ENCODE measurements at places on chromosomes 11 and 22. TPM values are rescaled to one million over a fixed set of nuclear protein-coding genes. Genes with fewer than 3 reads are reported as not detected.
A peak's percentile ranks its signal among the peaks of the same experiment; 100 is the strongest.

GRCh38 chr11:60193687-60194433, 11.0 kb upstream of the MS4A6A start:
- H3K27me3 ChIP-seq = no peaks in the 10 kb centered on the region
- H3K27ac ChIP-seq = no peak overlapping the region
- DNase-seq = peak; percentile 29
- no peaks in the 10 kb centered on the region for H3K4me1 ChIP-seq
- no peaks in the 10 kb centered on the region for H3K36me3 ChIP-seq

The USH1C gene
- 9.8 TPM for total RNA-seq

DNA sequence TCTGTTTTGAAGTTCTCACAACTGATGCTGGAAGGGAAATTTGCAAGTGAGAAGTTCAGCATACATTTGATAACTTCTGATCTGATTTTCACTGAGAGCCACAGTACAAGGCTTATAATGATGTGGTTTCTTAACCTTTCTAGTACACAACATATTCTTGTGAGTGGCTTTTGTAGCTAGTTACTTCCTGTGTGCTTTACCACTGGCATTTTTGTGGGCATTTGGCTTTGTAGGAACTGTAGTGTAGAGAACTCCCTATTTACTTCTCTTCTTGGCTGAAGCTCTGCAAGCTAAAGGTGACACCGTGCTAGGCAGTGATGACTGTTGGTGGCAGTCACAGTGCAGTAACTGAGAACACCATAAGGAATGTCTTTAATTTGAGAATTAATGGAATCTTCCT, 14.9 kb downstream of the USP47 start:
- H3K27ac ChIP-seq = no peak overlapping the region
- H3K36me3 ChIP-seq = no peaks in the 10 kb centered on the region
- no peak for DNase-seq
- no peaks in the 10 kb centered on the region for H3K27me3 ChIP-seq
- no peak overlapping the region for H3K4me3 ChIP-seq

The RFPL1 gene
- total RNA-seq = not detected

The GRIK4 gene
- not detected for total RNA-seq

DNA sequence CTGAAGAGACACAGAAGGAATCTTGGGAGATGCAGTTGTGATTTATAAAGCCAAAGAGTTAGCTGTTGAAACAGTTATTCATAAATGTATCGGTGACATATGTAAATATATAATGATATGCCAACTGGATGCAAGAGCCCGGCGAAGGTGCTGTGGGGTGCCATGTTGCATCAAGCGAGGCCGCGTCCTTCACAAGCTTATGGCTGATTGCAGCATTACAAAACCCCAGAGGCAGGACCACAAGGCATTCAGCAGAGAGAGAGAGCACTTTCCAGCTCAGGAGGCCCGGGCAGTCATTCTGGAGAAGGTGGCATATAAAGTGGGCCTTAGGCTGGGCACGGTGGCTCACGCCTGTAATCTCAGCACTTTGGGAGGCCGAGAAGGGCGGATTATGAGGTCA, 65.6 kb downstream of the LARGE1 start:
- no peaks in the 10 kb centered on the region for H3K36me3 ChIP-seq
- H3K4me3 ChIP-seq = no peak overlapping the region

The IRAG1 gene
- 1.9 TPM for total RNA-seq

The MUC6 gene
- 25.5 TPM for total RNA-seq

GRCh38 chr11:61697078-61697502, 16.9 kb downstream of the DAGLA start:
- peak; percentile 83 for DNase-seq
- no peak overlapping the region for H3K4me3 ChIP-seq
- no peaks in the 10 kb centered on the region for H3K36me3 ChIP-seq
- peak overlapping the region; percentile 85 for H3K27ac ChIP-seq
- H3K27me3 ChIP-seq = no peaks in the 10 kb centered on the region

- H3K36me3 ChIP-seq = no peaks in the 10 kb centered on the region
- H3K27me3 ChIP-seq = no peaks in the 10 kb centered on the region
- H3K4me3 ChIP-seq = no peak overlapping the region
- no peak for DNase-seq
- no peak overlapping the region for H3K27ac ChIP-seq
These were observed 32.3 kb upstream of the P2RY2 start for GRCh38 chr11:73185680-73186293.

The SLC17A6 gene
- total RNA-seq = 0.12 TPM

- no peaks in the 10 kb centered on the region for H3K27me3 ChIP-seq
- peaks cover 4% of the 10 kb centered on the region for H3K36me3 ChIP-seq
These were observed 33.9 kb downstream of the ARHGAP1 start for GRCh38 chr11:46666516-46666915.

DNA sequence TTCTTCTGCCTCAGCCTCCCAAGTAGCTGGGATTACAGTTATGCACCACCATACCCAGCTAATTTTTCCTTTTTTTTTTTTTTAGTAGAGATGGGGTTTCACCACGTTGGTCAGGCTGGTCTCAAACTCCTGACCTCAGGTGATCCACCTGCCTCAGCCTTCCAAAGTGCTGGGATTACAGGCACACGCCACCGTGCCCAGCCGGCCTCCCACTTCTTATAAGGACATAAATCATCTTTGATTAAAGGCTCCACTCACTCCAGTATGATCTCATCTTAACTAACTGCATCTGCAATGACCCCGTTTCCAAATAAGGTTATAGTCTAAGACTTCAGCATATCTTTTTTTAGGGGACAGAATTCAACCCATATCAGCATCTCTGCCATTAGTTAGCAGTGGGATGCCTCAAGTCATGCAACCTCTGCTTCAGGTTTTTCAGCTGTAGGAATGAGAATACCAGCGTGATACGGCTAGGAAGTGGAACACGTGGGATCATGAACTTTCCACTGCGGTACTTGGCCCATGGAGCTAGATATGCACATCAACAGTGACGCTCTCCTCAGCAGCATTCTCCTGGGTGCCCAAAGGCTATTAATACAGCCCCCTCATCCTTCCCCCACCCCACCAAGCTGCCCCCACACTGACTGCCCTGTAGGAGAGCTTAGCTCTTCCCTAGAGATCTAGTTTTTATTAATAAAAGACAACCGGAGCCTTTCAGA, 41.4 kb downstream of the MCHR1 start:
- H3K4me1 ChIP-seq = no peaks in the 10 kb centered on the region
- no peaks in the 10 kb centered on the region for H3K27me3 ChIP-seq
- no peak overlapping the region for H3K4me3 ChIP-seq
- peak overlapping the region; percentile 1 for H3K27ac ChIP-seq

- no peak overlapping the region for H3K27ac ChIP-seq
- no peaks in the 10 kb centered on the region for H3K36me3 ChIP-seq
- DNase-seq = peak; percentile 78
- H3K4me1 ChIP-seq = no peaks in the 10 kb centered on the region
- H3K27me3 ChIP-seq = no peaks in the 10 kb centered on the region
These were observed 8.7 kb downstream of the PTH start for GRCh38 chr11:13486926-13487660.

- no peak overlapping the region for H3K27ac ChIP-seq
- H3K4me3 ChIP-seq = no peak overlapping the region
- H3K4me1 ChIP-seq = no peaks in the 10 kb centered on the region
- DNase-seq = no peak
These were observed 198.6 kb downstream of the TMEM135 start for GRCh38 chr11:87236368-87236767.

The MFNG gene
- 1.5 TPM for total RNA-seq

The SUSD2 gene
- 0.56 TPM for total RNA-seq

DNA sequence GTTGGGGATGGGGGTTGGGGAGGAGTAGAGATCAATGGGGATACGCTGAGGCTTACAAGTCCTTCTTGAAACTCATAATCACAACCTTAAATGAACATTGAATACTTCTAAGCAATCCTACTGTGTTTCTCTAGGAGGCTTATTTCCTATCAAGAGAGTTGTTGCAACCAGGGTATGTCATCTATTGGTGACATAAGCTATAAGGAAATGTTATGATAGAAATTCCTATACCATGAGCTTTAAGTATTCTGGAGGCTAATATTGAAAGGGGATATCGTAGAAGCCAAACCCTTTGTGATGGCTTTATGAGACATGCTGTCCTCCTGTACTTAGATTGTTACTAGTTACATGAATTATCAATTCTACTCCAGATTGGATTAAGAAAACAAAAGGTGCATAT, 72.9 kb downstream of the DKK3 start:
- no peak overlapping the region for H3K4me3 ChIP-seq
- no peaks in the 10 kb centered on the region for H3K4me1 ChIP-seq
- no peak for DNase-seq
- H3K27ac ChIP-seq = no peak overlapping the region
- no peaks in the 10 kb centered on the region for H3K27me3 ChIP-seq

- no peaks in the 10 kb centered on the region for H3K36me3 ChIP-seq
- no peak for DNase-seq
- H3K27ac ChIP-seq = no peak overlapping the region
- H3K4me3 ChIP-seq = no peak overlapping the region
- no peaks in the 10 kb centered on the region for H3K4me1 ChIP-seq
These were observed 1359.9 kb downstream of the LRRC4C start for GRCh38 chr11:40099426-40100161.

The FOLR1 gene
- total RNA-seq = 5.5 TPM

DNA sequence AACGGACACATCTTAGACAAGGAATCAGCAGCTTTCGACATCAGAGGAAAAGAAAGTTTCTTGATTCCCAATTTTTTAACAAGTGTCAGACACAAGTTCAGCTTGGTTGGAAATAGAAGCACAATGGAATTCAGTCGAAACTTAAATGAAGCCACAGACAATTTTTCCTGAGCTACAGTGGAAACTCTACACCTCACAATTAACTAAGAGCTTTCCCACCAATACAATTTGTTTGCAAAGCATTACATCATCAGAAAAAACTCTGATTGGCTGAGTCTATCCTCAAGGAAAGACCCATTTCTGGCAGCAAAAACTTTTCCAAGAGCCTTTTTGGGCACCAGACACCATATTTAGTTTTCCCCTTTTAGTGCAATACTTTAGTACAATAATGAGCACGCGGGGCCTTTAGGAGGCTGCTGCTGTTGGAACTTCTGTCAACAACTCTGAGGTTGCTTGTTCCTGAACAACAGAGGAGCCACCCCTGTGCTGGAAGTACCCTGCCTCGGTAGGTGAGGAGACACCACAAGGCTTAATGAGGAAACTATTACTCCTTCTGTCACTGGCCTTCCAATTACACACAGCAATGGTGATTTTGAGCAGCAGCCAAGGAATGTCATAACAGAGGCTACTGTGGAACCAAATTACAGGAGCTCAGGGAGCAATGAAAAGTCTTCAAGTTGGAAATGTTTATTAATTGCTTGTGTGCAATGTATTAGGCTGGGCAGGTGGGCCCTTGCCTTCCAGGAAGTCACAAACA, 61.9 kb upstream of the BARX2 start:
- H3K27me3 ChIP-seq = no peaks in the 10 kb centered on the region
- no peak overlapping the region for H3K27ac ChIP-seq
- no peak for DNase-seq
- H3K36me3 ChIP-seq = no peaks in the 10 kb centered on the region

The FOLH1 gene
- total RNA-seq = 0.12 TPM

GRCh38 chr11:116272181-116272789, 500.5 kb downstream of the BUD13 start:
- no peaks in the 10 kb centered on the region for H3K4me1 ChIP-seq
- DNase-seq = no peak
- no peaks in the 10 kb centered on the region for H3K36me3 ChIP-seq
- no peaks in the 10 kb centered on the region for H3K27me3 ChIP-seq
- no peak overlapping the region for H3K27ac ChIP-seq

GRCh38 chr11:417652-418342, 3.0 kb upstream of the SIGIRR start:
- no peaks in the 10 kb centered on the region for H3K27me3 ChIP-seq
- no peaks in the 10 kb centered on the region for H3K36me3 ChIP-seq
- DNase-seq = peak; percentile 71
- H3K4me1 ChIP-seq = no peaks in the 10 kb centered on the region
- H3K27ac ChIP-seq = peak overlapping the region; percentile 77
- peak overlapping the region; percentile 86 for H3K4me3 ChIP-seq

The RASGRP2 gene
- total RNA-seq = 0.91 TPM

- H3K36me3 ChIP-seq = no peaks in the 10 kb centered on the region
- peak overlapping the region; percentile 88 for H3K27ac ChIP-seq
- peaks cover 4% of the 10 kb centered on the region for H3K4me1 ChIP-seq
- no peaks in the 10 kb centered on the region for H3K27me3 ChIP-seq
- DNase-seq = peak; percentile 24
These were observed 64.9 kb downstream of the NAV2 start for GRCh38 chr11:19777377-19778102.

The ACRV1 gene
- not detected for total RNA-seq

- DNase-seq = no peak
- H3K4me1 ChIP-seq = no peaks in the 10 kb centered on the region
- H3K36me3 ChIP-seq = peaks cover 9% of the 10 kb centered on the region
- no peaks in the 10 kb centered on the region for H3K27me3 ChIP-seq
- no peak overlapping the region for H3K27ac ChIP-seq
These were observed 31.2 kb downstream of the TREH start for GRCh38 chr11:118648291-118648690.

DNA sequence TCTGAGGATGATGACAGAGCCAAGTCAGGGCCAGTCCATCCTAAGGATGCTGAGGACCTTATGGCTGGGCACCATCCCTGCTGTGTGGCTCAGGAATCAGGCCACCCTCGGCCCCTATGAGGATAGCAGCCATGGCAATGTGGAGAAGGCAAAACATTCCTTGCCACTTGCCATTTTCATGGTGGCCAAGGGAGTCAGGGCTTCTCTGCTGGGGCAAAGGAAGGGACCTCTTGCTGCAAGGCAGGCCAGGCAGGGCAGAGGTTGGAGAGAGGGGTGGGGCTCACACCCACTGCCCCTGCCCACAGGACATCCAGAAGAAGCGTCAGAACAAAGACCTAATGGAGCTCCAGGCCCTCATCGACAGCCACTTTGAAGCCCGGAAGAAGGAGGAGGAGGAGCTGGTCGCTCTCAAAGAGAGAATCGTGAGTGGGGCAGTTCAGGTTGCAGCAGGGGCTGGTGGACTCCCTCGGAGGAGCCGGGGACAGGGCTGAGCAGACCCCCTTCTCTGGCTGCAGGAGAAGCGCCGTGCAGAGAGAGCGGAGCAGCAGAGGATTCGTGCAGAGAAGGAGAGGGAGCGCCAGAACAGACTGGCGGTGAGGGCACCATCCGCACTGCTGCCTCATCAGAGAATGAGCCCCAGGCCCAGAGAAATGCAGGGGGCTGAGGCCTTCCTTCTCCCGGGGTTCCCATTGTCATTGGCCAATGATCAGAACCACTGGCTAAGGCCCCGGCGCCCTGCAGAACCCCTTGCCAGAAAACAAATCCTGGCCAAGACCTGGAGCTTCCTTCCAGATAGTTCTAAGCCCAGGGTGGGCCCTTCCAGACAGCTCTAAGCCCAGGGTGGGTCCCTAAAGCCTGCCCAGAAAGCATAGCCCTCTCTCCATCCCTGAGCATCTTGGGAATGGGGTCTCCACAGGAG, 13.5 kb upstream of the MRPL23 start:
- H3K36me3 ChIP-seq = no peaks in the 10 kb centered on the region
- H3K27me3 ChIP-seq = no peaks in the 10 kb centered on the region
- no peak overlapping the region for H3K4me3 ChIP-seq
- H3K4me1 ChIP-seq = no peaks in the 10 kb centered on the region
- no peak for DNase-seq

- no peak overlapping the region for H3K27ac ChIP-seq
- no peaks in the 10 kb centered on the region for H3K27me3 ChIP-seq
These were observed 972.1 kb downstream of the JRKL start for GRCh38 chr11:97361812-97362378.

GRCh38 chr11:43508511-43508918, 149.8 kb downstream of the TTC17 start:
- H3K4me1 ChIP-seq = no peaks in the 10 kb centered on the region
- DNase-seq = no peak
- no peaks in the 10 kb centered on the region for H3K36me3 ChIP-seq
- no peak overlapping the region for H3K27ac ChIP-seq
- no peaks in the 10 kb centered on the region for H3K27me3 ChIP-seq

The ANO5 gene
- 4.3 TPM for total RNA-seq

The TSKU gene
- 10.2 TPM for total RNA-seq

- no peaks in the 10 kb centered on the region for H3K27me3 ChIP-seq
- H3K27ac ChIP-seq = no peak overlapping the region
- DNase-seq = no peak
- H3K36me3 ChIP-seq = peaks cover 46% of the 10 kb centered on the region
- H3K4me1 ChIP-seq = no peaks in the 10 kb centered on the region
These were observed 17.5 kb downstream of the CTTN start for GRCh38 chr11:70415642-70416395.

The SCGB1D2 gene
- not detected for total RNA-seq

Measured in pancreas (tissue), 10 donors.